ENCODE measurements at places on chromosomes 6 and 20.

- no peak for DNase-seq
These were observed 144.2 kb downstream of the MYO6 start for GRCh38 chr6:75893058-75893775.

DNA sequence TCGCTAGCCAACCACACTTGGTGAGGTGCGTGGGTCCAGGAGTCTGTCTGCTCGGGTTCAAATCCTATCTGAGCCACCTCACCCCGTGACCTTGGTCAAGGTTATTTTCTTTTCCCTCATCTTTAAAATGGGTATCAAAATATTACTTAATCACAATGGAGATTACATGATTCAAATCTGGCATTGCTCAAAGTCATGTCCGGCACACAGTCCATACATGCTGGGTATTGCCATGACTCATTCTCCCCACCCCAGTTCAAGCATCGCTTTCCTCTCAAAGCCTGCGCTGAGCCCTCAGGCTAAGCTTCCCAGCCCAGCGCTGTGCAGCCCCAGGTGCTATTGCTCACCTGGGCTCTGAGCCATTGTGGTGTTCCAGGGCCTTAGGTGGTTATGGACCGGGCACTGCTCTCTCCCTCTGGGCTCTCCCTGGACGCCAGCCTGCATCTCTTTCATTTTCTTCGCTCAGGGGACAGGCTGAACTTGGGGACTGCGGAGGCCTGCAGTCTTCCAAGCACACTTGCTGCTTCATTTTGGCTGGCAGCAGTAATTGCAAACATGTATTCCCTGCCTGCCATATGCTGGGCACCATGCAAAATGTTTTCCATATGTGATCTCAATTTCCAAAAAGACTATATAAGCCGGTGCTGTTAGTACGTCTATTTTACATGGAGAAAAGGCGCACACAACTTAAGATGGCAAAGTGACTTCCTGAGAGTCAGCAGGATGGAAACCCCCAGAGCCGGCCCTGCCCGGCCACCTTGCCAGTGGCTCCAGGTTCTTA is 27.3 kb downstream of the WRNIP1 start:
- no peak for DNase-seq

GRCh38 chr6:164756142-164756541 is 553.3 kb downstream of the C6orf118 start:
- no peak for DNase-seq

GRCh38 chr20:40654876-40655275 is 34.2 kb downstream of the MAFB start:
- no peak for DNase-seq

DNA sequence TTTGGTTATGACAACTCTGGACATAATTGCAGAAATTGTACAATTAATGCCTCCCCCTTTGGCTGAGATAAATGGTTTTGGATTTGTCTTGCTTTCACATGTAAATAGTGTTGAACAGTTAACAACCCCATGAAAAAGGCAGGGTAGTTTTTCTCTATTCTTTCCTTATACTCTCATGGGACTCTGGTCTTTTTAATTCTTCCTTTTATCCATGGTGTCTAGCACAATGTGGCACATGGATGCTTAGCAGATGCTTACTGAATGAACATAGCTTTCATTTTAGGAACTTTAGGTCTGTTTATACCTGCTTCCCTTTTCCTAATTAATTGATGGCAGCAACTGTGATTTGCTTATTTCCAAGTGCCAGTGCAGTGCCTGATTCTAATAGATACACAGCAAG is 75.6 kb downstream of the NCOA3 start:
- DNase-seq: no peak

GRCh38 chr6:81252231-81252630 is 500.2 kb downstream of the TENT5A start:
- no peak for DNase-seq

- DNase-seq: no peak
These were observed 129.2 kb downstream of the BCKDHB start for GRCh38 chr6:80235647-80236046.

All from H54 (cell line).